ENCODE measurements at places on chromosomes 2 and 18.

GRCh38 chr18:867257-867656 lies 37.4 kb upstream of the ADCYAP1 start:
- no peak for DNase-seq

DNA sequence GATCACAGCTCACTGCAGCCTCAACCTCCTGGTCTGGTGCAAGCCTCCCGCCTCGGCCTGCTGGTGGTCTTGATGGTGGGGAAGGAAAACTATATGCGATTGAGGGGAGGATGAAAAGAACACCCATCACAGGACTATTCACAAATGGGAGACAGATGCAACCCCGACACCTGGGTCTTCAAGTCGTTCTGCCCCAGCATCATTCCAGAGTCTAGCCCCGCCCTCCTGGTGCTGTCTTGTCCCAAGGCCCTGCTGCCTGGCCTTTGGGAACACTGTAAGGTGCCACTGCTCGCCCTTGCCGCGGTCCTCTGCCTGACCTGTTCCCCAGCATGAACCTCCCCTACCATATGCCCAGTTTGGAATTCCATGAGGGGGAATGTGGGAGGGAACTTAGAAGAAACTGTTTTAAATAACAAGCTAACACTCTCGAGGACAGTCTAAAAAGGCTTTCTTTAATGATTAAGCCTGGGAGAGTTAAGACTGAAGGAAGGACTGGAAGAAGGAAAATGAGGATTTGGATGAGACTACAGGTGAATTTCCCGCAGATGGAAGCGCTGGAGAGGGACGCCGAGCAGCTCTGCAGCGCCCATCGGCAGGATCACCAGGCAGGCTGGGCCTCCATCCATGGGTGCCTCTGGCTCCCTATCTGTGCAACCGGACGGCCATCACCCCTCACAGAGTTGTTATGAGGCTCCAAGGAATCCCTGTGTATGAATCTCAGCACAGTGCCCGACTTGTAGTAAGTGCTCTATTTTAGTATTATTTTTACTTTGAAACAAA lies 75.0 kb downstream of the MEX3C start:
- no peak for DNase-seq

GRCh38 chr18:78979730-78980278 lies at the start of gene SALL3:
Gene SALL3, plus strand, starts transcription at chr18:78979818. Its CDS starts 457 bp downstream, at chr18:78980275.
- DNase-seq = no peak

DNA sequence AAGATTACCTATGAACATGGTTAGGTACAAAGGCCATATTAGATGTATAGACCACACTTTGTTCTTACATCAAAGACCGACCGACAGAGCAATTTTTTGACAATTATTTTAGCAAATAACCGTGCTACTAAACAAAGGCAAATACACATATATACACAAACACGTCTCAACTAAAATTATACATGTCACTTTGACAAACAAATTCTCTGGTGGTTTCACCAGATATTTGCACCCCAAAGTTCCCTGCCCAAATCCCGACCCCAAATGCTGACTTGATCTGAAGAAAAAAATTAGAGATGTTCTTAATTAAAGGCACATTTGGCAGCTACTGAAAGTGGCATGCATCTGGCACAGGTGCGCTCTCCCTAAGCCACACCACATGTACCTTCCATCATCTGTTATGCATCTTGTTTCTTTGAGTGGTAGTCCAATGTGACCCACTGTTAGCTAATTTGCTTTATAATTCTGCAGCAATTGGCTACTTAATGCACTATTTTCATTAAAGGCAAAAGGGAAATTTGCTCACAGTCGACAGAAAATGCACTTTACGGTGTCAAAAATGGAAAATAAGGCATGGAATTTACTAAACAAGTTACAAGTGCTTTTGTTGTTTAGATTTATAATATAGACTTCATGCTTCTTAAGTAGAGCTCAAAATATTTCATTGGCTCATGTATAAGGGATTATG lies 92.1 kb downstream of the ARHGEF33 start:
- DNase-seq = no peak

DNA sequence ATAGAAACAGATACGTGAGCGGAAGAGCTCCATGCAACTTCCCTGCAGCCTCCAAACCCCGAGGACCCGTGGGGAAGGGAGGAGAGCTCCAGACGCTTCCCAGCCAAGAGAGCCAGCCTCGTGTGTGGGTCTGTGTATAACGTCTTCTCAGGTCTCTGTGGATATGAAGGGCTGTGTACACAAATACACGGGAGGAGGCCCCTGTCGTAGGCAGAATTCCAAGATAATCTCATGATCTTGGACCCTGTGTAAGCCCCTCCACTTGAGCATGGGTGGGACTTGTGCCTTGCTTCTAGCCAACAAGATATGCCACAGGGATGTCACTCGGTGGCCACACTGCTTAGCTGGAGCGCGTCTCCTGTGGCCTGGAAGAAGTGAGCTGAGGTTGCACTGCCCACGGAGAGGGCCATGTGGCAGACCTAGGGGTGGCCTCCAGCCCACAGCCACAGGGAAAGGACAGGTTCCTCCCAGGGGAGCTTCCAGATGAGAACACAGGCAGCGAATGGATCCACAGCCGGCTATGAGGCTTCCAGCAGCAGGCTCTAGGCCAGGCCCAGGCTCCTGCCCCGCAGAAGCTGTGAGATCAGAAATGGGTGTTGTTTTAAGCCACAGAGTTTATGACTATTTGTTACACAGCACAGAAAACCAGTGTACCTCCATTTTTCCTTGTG lies 15.6 kb upstream of the KLF11 start:
- no peak for DNase-seq

DNA sequence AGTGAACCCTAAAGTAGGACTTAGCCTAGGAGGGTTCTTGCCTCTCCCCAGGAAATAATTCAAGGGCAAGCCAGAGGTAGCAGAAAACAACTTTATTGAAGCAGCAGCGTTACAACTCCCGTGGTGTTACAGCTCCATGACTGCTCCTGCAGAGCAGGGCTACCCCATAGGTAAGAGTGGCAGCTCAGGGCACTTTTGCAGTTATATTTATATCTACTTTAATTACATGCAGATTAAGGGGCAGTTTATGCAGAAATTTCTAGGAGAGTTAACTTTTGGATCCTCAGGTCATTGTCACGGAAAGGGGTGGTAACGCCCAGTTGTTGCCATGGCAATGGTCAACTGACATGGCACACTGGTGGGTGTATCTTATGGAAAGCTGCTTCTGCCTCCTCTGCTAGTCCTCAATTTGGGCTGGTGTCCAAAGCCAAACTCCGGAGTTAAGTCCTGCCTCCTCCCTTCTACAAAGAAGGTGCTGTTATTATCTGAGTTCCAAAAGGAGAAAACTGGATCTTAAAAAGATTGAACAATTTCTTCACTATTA lies 1413.0 kb downstream of the DSC3 start:
- no peak for DNase-seq

- no peak for DNase-seq
Measured at GRCh38 chr18:57497372-57498294, 62.5 kb downstream of the ONECUT2 start.

- no peak for DNase-seq
Measured at GRCh38 chr2:68387408-68388350, 22.6 kb downstream of the PLEK start.

GRCh38 chr2:141195087-141195486 lies 935.7 kb downstream of the LRP1B start:
- no peak for DNase-seq

DNA sequence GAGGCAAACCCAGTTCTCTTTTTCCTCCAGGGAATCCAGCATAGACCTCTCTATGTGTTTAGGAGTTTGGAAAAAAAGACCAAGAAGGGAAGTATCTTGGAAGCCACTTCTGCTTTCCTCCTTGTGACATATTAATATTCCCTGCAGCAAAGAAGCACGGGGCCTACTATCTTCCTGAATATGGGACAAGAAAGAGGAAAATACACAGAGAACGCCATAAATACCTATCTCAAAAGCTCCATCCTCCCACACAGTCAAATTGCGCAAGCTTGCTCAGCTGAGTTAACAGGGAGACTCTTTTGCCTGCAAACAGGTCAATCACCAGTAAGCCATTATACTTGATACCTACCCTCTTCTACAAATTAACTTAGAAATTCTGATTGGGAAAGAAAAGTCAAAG lies 16.7 kb upstream of the RAPH1 start:
- DNase-seq = no peak

- DNase-seq = no peak
Measured at GRCh38 chr18:13496691-13497281, 229.6 kb downstream of the FAM210A start.

GRCh38 chr2:241763551-241764274 lies 12.9 kb upstream of the GAL3ST2 start:
- DNase-seq = no peak

DNA sequence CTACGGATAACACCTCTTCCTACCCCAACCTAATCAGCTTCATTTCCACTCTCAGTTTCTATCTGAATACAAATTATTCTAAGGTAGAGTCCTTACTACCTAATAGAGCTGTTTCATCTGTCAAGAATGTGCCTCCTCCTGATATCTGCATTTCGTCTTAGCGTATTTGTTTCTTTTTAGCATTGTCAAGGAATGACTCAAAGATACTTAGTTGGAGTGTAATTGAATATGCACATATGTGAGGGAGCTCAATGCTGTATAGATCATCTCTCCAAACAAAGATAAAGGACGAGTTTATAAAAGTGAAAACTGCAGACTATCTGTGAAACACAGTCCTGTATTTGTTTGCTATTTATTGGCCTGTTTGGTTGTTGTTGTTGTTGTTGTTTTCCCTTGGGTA lies 2059.4 kb upstream of the CELF4 start:
- DNase-seq = no peak

- DNase-seq = no peak
Measured at GRCh38 chr2:54968561-54969218, 81.6 kb downstream of the RTN4 start.

DNA sequence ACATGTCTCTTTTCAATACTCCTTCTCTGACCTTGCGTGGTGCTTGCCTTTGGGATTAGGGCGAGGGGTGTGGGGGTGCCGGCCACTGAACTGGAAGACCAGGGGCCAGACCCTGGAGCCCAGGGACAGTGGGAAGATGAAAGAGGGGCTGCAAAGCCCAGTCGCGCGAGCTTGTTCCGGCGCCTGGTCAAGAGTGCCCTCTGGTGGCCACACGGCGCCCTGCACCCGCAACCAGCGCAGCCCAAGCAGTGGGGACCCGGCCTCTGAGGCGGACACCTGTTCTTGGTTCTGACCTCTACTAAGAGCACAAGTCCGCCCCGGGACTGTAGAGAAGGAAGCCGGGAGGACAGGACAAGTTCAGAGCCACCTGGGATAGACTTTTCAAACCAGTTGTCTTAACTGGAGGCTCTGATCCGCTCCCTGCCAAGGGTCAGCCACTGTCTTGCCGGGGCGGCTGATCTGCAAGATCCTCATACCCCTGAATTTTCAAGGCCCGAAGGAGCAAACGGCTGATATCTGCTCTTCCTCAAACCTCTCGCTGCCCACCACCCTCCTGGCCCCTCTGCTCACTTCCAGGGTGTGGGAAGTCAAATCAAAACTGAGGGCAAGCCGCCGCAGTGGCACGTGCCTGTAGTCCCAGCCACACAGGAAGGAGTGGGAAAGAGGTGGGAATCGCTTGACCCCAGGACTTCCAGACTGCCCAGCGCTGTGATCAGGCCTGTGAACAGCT lies 14.9 kb upstream of the MSH6 start:
- no peak for DNase-seq

- DNase-seq = no peak
Measured at GRCh38 chr18:44893045-44893706, 212.5 kb downstream of the SETBP1 start.

- no peak for DNase-seq
Measured at GRCh38 chr2:137383391-137383790, 580.9 kb upstream of the HNMT start.

- DNase-seq = no peak
Measured at GRCh38 chr2:76478266-76479035, 767.7 kb upstream of the GCFC2 start.

GRCh38 chr2:109482361-109482861 lies 131.4 kb downstream of the SEPTIN10 start:
- DNase-seq = no peak

DNA sequence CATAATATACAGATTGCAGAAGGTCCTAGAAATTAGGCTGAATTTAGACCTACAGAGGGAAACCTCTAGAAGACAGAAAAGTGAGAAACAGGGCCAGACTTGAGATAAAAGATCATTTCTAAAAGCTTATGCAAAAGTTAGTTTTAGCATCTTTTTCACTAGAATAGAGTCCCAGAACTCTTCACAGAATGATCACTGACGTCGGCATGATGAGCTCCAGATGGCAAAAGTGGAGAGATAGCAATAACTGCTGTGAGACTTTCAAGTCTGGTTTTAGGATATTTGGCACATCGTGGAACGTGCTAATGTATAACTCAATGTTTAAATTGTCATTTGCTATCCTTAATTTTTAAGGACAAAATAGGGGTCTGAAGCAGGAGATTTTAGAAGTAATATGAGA lies 1050.7 kb upstream of the CELF4 start:
- no peak for DNase-seq

GRCh38 chr18:26004832-26005231 lies 85.6 kb downstream of the SS18 start:
- DNase-seq = no peak

DNA sequence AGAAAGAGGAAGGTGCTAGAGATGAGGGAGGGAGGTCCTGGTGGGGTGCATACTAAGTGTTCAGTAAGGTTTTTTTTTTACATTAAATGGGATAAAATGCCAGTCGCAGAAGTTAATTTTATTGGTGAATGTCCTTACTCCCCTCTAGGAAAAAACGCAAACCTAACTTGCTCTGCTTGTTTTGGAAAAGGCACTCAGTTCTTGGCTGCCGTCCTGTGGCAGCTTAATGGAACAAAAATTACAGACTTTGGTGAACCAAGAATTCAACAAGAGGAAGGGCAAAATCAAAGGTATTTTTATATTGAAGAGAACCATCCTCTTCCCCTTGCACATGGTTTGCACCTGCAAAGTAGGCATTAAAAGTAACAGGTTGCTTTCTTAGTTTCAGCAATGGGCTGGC lies 12.7 kb upstream of the IL18R1 start:
- peak; percentile 48 for DNase-seq

DNA sequence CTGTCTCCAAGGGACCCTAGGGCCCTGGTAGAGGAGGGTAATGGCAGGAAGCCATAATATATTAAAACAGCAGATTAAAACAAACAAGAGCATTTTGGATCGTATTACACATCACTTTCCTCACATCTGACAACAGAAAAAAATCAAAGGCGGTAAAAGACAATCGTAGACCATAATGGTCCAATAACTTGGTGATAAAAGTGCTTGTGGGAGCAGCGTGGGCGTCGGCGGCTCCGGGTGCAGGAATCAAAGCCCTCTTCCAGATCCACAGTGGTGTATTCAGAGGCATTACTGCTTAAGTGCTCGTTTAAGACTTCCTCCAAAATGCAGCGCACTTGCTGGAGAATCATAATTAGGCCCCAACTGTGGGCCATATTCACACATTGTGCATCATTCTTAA lies 68.0 kb downstream of the FECH start:
- DNase-seq = no peak

GRCh38 chr2:24822049-24822706 lies 29.0 kb downstream of the CENPO start:
- no peak for DNase-seq

- no peak for DNase-seq
Measured at GRCh38 chr2:153294199-153294786, 184.3 kb downstream of the RPRM start.

DNA sequence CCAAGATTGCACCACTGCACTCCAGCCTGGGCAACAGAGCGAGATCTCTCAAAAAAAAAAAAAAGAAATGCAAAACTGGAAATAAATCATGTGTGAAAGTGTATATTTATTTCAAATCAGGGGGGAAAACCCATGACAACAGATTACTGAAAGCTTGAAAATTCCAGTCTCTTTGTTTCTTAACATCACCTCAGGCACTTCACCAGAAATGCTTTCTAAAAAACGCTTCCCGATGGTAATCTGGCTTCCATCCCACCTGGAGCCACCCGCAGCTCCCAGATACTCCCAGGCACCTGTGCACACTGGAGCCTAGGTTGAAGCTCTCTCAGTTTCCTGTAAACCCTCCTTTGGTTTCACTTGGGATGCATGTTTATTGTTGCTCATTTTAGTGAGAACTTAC lies 7.2 kb upstream of the ITGB6 start:
- no peak for DNase-seq
